ENCODE measurements at places on chromosomes 3 and 15.

- no peak for DNase-seq
Observed at GRCh38 chr15:41979493-41980266, 7.3 kb upstream of the EHD4 start.

GRCh38 chr3:151926956-151927355, 53.5 kb downstream of the SUCNR1 start:
- no peak for DNase-seq

GRCh38 chr3:188754267-188754666, 417.5 kb upstream of the TPRG1 start:
- DNase-seq = no peak

GRCh38 chr15:52415628-52416027, 113.1 kb downstream of the MYO5A start:
- DNase-seq = no peak

- no peak for DNase-seq
Observed at GRCh38 chr3:3280396-3280795, 100.9 kb upstream of the CRBN start.

- no peak for DNase-seq
Observed at GRCh38 chr3:125322166-125322565, 53.0 kb downstream of the ZNF148 start.

- DNase-seq = no peak
Observed at GRCh38 chr3:53213276-53213675, 42.5 kb downstream of the TKT start.

DNA sequence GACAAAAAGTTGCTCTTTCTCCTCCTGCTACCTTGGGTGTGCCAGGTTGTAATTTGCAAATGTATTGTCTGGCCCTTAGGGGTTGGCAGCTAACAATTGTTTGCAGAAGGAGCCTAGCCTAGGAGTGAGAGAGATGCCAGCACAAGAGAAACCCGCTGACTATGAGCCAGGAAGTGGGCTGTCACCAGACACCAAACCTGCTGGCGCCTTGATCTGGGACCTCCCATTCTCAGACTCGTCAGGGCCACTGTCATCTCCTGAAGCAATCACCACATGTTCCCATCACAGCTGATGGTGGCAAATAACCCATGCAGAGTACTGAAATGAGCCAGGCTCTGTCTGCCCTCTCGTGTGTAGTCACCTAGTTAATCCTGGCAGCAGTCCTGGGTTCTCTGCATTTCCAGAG, 406.4 kb upstream of the NPAP1 start:
- no peak for DNase-seq

- DNase-seq = no peak
Observed at GRCh38 chr3:13219902-13220296, 146.7 kb upstream of the IQSEC1 start.

GRCh38 chr3:152243301-152243711, 25.4 kb upstream of the MBNL1 start:
- DNase-seq = no peak

DNA sequence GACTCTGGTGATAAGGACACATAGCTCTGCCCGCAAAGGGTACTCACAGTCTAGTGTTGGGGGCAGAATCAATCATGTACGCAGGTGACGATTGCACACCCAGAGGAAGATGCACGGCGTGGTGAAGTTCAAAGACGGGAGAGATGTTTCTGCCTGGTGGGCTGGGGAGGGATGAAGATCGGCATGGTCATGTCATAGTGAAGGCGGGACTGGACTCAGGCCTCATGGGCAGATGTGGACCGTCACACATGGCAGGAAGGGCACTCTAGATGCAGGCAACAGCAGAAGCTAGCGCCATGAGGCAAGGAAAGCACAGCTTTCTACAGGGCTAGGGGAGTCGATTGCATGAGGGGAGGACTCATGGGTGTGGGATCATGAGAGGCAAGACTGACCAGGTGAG, 240.6 kb downstream of the OPA1 start:
- no peak for DNase-seq

DNA sequence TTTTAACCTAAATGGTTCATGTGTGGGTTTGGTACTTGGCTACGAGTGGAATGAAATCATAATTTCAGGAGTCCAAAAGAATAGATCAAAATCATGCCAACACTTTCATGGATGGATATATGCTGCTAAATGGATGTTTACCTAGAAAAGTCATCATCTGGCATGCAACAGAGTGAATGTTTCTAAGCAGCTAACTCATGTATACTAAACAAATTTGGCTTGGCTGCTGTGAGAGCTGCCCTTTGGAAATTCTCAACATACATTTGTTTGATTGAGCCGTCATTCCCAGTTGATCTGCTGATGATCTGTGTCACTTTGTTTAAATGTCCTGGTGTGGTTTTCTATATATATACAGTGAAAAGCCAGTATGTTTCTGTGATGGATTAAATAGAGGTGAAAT, 263.3 kb downstream of the MECOM start:
- no peak for DNase-seq

GRCh38 chr3:41141433-41142167, 57.7 kb upstream of the CTNNB1 start:
- no peak for DNase-seq

DNA sequence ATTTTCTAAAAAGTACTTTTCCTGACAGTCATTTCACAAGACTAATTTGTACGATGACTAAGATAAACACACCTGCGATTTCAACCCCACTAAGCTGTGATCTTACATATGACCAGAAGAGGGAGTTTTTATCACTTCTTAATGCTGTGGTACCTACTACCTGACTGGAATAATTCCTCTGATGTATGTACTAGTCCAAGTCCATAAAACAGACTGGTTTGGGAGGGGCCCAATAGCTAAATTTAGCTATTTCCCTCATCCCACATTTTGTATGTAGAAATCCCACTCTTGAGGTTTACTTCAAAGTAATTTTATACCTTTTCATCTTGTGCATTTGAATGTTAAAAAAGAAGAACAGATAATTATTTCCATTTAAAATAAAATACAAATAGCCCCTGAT, 49.7 kb upstream of the SCAANT1 start:
- peak; percentile 22 for DNase-seq

DNA sequence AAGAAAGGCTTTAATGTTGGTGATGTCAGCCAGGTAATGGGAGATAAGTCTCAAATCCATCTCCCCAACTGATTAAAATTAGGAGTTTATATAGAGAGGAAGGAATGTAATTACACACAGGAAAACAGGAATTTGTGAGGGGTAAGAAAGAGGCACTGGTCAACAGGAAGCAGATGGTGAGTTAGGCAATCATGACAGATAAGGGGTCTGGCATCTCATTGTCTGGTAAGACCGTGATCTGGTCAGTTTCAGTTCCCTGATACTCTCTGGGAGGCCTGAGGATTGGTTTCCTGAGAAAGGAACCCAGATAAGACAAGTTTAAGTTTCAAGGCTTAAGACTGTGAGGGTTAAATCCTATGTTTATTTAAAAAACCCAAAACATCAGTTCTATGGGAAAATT, 414.7 kb upstream of the ARRDC4 start:
- DNase-seq = no peak

DNA sequence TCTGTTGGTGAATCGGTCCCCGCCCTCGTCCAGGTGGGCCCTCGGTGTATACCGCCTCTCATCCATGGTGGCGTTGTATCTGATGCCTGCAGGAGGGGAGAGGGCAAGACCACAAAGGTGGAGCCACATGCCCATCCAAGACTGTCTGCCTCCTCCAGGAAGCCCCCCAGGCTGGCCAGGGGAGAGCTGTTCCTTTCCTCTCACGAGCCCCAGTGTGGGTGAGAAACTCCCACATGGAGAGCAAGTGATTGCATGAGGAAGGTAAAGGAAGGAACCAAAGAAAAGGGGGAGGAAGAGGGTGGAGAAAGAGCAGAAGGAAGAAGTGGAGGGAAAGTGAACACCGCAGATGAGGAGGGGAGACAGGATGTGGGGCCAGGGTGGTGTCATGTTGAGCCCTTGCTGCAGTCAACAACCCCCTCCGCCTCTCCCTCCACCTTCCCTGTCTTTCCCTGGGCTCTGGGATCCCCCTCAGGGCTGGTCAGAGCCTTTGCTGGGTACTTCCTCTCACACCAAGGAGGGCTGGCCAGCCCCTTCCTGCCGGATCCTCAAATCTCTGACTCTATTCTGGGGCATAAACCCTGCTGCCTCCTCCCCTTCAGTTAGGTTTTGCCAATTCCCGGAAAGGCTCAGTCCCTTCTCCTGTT, 49.3 kb downstream of the FEM1B start:
- no peak for DNase-seq

DNA sequence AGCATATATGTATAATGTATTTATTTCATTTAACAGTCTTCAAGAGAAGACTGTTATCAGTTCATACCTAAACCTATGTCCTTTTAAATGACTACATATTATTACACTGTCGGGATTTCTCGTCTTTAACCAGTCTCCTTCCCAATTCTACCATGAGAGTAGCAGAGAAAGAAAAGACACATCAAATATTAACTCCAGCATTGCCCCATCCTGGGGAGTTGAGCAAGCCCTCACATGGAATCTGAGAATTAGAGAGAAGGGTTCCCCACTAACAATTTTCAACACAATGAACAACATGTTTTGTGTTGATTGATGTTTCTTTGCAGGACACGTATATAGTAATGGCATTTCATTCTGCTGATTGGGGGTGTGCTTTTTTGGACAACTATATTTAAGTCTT, 257.4 kb downstream of the ADAMTSL3 start:
- DNase-seq = no peak

- peak; percentile 47 for DNase-seq
Observed at GRCh38 chr3:52278510-52279069, at the start of gene WDR82. Gene WDR82, minus strand, starts transcription at chr3:52278649. Its CDS starts 288 bp downstream, at chr3:52278361.

- DNase-seq = no peak
Observed at GRCh38 chr3:42855547-42856380, 19.9 kb downstream of the CYP8B1 start.

GRCh38 chr3:139466360-139466759, 10.0 kb downstream of the RBP2 start:
- no peak for DNase-seq

DNA sequence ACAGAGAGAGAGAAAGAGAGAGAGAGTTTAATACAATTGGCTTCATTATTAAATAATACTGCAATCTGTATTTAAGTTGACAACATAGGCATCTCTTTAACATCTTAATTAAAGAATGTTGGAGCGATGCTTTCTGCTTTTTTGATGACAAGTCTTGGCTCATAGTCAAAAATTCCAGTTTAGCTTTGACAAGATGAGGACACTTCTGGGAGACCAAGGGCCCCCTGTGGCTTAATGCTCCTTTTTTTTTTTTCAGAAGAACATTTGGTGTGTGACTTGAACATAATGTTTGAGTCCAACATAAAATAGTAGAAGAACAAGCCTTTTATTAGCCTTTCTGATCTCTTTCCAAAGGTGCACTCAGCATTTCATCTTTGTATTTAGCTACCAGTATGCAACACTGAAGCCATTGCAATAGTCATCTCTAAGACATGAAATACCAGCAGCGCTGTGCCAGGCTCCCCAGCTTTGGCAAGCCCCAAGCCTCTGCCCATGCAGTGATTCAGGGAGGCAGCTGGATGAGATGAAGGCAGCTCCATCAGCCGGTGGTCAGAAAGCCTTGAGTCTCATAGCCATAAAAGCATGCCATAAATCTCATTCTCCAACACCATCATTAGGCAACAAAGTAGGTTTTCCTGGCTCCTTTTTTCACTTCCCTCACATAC, 349.4 kb upstream of the SEMA6D start:
- no peak for DNase-seq

DNA sequence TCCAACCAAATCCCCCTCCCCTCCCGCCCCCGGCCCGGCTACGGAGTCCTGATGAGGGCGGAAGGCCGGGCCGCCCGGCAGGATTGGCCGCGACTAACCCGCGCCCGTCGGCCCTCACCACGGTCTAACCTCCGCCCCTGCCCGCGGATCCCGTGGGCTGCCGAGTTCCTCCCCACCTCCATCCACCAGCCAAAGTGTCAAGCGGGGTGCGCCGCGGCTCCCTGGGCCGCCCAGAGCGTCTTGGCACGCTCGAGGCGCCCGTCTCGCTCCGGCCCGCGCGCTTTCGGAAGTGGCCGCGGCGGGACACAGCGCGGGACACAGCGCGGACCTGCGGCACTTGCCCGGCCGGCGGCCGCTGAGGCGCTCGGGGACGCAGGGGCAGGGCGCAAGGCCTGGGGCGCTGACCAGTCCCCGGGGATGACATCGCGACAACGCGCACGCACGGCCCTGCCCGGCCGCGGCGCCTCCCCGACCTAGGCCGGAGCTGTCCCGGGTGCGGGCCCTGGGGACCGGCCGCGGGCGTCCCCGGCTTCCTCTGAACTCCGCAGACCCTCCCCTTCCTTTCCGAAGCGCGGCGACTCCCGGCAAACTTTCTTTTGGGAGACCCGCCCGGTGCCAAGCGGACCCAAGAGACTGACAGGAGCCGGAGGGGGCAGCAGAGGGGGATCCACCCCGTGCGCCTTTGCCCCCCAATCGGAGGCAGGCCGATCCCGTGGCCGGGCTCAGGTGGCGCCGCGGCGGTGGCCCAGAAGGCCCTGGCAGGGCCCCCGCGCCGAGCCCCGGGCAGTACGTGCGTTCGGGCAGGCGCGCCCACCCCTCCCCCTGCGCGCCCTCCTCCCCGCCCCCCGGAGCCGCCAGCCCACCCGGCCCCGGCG, 112.8 kb upstream of the ICE2 start:
- no peak for DNase-seq
